ENCODE measurements at places on chromosomes 5 and 9. TPM values are rescaled to one million over a fixed set of nuclear protein-coding genes. Genes with fewer than 3 reads are reported as not detected.
A peak's percentile ranks its signal among the peaks of the same experiment; 100 is the strongest.

MLANA gene
- not detected for polyA plus RNA-seq

TTC16 gene
- polyA plus RNA-seq, result not detected

TMEFF1 gene
- not detected for polyA plus RNA-seq

RAB3C gene
- polyA plus RNA-seq, result not detected

SUB1 gene
- 471 TPM for polyA plus RNA-seq

SHISAL2B gene
- polyA plus RNA-seq, result not detected

NANS gene
- 21.5 TPM for polyA plus RNA-seq

TSSK1B gene
- not detected for polyA plus RNA-seq

WNT8A gene
- not detected for polyA plus RNA-seq

DNA sequence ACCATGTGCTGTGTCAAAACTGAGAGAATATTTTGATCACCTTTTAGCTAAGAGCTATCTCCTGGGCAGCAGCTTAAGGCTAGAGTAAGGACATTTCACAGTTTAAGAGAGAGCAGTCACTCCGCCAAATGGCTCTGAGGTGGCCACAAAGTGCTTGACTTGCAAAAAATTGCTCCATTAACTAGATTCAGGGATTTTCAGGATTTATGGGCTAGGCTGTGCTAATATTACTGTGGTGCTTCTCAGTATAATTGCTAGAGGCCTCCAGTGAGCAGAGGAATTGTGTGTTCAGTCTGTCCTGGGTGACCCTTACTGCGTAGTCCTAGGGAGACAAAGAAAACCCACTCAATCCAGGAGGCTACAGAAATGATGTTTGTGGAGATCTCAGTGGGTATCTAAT lies 65.2 kb downstream of the PALM2AKAP2 start:
- DNase-seq, result no peak

- no peak for DNase-seq
These were observed 526 bp upstream of the CD14 start for GRCh38 chr5:140633501-140633900.

DNA sequence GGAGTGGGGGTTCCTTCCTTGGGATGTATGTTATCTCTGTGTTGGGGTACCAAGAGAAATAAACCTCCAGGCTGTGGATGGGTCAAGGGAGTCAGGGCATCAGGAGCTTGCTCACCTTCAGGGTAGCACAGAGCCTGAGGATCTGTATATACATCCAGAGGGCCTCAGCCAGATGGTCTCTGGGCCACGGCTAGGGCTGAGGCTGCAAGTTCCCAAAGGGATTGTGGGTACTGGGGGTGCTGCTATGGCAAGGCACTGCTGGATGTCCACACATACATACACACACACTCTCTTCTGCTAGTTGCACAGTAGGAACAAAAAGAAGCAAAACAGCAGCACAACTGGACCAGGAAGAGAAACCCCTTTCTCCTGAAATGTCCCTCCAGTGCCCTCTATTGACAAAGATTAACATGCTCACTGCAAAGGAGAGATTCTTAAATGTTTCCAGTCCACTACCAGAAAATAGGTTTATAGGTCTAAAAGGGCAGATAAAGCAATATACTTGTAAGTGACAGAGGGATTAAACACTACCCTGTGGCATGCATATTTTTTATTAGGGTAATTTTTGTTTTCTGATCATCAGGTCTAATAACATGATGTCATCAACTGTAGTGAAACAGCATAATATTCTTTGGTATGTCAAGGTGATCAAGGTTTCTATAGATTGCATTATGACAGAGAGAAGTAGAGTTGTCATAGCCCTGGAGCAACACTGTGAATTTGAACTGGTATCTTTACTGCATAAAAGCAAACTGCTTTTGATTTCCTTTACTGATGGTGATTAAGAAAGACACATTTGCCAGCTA lies 56.3 kb upstream of the KCNN2 start:
- DNase-seq, result no peak

DNA sequence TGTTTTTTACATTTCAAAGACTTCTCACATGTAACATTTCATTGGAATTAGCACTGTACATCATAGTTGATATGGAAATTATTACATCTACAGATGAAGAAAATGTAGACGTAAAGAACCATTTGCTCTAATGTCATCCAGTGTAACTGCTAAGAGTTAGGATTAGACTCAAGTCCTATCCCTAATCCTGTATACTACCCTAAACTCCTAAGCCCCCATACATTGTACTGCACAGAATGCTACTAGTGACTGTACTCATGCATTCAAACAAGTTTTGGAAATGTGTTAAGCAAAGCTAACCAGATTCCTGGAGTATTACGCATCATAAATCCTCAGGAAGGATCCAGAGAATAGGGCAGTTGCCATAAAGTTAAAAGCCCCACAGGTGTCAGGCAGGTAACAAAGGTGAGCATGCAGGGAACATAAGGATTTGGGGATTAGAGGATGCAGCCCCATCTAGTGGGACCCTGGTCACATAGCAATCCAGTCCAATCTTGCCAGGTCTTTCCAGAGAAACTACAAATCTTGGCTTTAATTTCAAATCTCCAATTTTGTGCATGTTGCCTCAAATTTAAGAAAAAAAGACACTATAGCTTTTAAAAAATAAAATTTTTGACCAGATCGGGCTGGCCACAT lies 32.0 kb downstream of the HAVCR1 start:
- DNase-seq, result no peak

DNA sequence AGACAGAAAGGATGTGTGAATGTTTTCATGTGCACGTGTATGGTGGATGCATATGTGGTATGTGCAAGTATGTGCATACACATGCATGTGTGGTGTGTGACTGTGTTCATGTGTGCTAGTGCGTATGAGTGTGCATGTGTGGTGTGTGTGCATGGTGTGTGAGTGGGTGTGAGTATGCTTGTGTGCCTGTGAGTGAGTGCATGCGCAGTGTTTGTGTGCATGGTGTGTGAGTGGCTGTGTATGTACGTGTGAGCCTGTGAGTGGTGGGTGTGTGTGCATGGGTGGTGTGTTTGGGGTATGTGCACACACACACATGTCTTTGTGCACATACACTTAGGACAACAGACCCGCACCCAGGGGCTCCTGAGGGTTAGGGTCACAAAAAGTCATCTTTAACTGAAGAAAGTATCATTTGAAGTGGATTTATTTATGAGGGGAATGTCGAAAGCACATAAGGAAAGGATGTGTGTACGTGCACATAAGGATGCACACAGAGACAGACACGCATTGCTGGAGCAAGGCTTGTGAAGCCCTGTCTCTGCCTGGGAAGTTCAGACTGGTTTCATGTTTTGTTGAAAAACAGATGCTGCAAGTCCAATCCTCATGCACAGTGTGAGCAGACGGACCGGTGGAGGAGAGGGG lies 237.0 kb downstream of the SYK start:
- no peak for DNase-seq

DNA sequence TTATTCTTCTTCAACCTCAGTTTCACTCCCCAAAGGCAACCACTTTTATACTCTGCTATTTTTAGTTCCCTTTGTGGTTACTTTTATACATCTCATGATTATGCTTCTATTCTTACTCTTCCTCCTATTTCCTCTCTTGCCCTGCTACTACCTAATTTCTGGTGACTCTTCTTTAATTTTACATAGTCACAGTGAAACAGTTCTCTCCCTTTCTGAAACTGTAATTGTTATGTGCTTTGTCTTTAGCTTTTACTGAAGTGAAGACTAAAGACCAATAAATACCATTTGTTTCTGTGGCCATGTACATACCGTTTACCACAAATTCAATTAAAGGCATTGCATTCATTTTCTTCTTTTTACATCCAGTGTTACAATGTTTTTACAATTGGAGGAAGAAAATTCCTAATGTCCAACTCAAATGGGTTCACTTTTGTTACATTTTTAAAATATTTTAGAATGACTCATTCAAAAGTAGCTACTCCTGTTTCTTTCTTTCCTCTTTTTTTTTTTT lies 410.6 kb downstream of the PSAT1 start:
- no peak for DNase-seq

DNA sequence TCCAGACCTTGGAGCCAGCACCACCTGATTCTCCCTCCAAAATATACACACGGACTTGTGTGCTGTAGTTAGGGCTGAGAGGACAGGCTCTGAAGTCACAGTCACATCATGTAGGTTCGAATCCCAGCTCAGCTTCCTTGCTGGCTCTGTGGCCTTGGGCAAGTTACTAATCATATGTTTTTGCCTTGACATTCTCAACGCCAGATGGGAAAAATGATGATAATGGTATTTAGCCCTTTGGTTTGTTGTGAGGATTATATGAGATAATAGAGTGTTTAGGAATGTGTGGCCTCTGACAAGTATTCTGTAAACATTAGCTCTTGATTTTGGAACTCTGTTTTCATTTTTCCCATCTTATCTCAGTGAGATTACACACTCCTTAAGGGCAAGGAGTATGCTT lies 72.5 kb downstream of the PLAC8L1 start:
- no peak for DNase-seq

- DNase-seq, result no peak
These were observed 109.5 kb downstream of the C9orf50 start for GRCh38 chr9:129511285-129511900.

- no peak for DNase-seq
These were observed 74.9 kb upstream of the TNFSF8 start for GRCh38 chr9:115005322-115005721.

GRCh38 chr5:152066784-152067183 lies 142.1 kb upstream of the GLRA1 start:
- DNase-seq, result no peak

DNA sequence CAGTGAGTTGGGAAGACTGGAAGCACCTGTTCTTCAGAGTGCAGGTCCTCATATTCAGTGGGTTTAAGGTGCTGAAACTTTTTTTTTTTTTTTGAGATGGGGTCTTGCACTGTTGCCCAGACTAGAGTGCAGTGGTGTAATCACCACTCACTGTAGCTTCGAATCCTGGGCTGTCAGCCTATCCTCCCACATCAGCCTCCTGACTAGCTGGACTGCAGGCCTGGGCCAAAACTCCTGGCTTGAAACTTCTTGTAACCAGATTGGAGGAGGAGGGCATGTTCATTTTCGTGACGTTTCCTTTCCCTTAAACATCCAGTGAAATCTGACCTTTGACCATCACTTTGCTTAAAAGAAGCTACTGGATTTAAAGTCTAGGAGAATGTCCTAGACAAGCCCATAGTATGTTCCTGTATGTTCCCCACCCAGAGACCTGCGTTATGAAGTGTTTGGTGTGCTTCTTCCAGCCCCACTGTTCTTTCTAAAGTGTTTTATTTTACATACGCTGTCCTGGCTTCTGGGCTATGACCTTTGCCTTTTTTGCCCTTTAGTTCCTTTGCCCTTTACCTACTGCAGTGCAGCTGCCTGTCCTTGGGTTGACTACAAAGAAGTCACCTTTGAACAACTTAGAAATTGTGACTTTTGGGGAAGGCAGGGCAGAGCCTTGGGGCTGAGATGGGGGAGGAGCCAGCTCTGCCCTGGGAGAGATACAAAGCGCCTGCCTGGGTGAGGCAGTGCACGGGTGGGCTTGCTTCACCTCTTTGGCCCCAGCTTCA lies 18.4 kb downstream of the TENT4A start:
- no peak for DNase-seq

GRCh38 chr5:142777850-142778249 lies 7.7 kb downstream of the ARHGAP26 start:
- no peak for DNase-seq

- no peak for DNase-seq
These were observed 32.3 kb upstream of the NRG2 start for GRCh38 chr5:140075371-140075770.

- no peak for DNase-seq
These were observed 612.9 kb upstream of the DAB2 start for GRCh38 chr5:40037713-40038112.

DNA sequence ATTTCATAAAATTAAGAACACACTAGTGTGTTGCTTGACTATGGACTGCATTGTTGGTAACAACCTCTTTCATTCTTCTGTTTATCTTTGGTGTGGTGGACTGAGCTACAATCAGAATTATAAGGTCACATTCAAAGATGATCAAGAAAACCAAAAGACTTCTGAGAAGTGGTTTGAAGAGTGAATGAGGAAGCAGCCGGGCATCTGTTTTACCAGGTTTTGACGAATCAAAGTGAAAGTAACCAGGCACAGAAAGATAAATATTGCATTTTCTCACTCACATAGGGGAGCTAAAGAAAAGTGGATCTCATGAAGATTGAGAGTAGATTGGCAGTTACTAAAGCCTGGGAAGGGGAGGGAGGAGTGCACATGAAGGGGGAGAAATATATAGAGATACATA lies 589.1 kb downstream of the ZNF608 start:
- DNase-seq, result no peak

DNA sequence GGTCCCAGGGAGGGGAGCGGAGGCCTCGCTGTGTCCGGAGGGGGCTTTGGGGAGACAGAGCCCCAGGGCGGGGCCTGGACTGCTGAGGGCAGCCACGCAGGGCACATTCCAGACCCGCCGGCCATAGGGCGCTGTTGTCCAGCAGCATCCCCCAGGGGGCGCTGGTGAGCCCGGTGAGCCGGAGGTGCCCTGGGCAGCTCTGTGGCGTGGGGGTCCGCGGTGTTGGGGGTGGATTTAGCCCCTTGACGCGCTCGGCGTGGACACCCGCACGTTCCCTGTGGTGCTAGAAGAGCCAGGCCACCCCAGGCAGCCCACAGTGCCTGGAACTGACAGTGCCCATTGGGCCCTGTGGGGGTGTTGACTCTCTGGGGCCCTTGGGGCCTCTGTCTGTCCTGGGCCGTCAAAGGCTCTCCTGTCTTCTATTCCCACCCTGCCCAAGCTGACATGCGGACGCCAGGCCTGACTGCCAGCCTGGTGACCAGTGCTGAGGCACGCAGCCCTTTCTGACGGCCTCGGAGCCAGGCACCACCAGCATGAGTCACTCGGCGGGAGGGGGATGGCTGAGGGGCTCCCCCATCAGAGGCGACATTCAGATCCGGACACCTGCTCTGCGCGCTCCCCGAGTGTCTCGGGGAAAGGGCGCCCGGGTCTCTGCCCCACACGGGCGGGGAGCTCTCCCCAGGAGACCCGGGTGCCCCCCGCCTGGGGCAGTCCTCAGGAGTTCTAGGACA lies 23.9 kb downstream of the TPPP start:
- no peak for DNase-seq

DNA sequence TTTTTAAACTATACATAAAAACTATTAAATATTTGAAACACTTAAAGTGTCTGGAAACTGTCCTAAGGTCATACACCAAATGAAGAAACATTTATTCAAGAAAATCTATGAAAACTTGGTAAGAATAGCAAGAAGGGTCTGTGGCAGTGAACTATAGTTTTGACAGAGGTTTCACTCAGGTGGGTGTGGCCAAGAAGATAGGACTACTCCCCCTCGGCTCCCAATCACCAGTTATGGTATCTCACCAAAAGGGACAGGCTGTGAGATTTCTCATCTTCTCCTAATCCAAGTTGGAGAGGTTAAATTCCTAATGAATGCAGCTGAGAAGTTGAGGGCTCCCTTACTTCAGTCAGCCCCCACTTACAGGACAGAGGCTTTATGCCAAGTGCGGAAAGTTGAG lies 2.9 kb downstream of the ARSK start:
- no peak for DNase-seq

DNA sequence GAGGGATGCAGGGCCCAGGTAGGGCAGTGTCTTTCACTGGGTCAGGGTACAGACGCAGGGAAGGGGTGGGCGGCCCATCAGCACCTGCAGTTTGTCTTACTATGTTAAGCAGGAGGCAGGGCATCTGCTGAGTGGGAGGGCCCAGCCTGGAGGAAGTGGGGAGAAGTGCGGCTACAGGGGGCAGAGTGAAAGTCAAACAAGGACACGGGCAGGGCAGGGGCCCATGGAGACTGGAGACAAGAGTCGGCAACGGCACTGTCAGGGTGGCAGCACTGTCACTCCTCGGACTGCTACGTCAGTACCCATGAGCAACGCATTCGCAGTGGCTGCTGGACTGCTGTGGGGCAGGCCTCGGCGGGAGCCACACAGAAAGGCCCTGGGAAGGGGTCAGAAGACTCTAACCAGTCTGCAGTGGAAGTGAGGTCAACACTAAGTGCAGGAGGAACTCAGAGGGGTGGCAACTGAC lies 19.7 kb downstream of the CAMSAP1 start:
- peak; percentile 70 for DNase-seq

- DNase-seq, result no peak
These were observed 187.6 kb upstream of the TNC start for GRCh38 chr9:115305543-115305942.

Data from immature natural killer cell (primary cell).